ENCODE measurements at places on chromosomes 3 and 15.

GRCh38 chr15:51600114-51600513, 22.5 kb downstream of the DMXL2 start:
- no peak for DNase-seq

GRCh38 chr3:187836823-187837770, 91.8 kb upstream of the BCL6 start:
- DNase-seq = no peak

DNA sequence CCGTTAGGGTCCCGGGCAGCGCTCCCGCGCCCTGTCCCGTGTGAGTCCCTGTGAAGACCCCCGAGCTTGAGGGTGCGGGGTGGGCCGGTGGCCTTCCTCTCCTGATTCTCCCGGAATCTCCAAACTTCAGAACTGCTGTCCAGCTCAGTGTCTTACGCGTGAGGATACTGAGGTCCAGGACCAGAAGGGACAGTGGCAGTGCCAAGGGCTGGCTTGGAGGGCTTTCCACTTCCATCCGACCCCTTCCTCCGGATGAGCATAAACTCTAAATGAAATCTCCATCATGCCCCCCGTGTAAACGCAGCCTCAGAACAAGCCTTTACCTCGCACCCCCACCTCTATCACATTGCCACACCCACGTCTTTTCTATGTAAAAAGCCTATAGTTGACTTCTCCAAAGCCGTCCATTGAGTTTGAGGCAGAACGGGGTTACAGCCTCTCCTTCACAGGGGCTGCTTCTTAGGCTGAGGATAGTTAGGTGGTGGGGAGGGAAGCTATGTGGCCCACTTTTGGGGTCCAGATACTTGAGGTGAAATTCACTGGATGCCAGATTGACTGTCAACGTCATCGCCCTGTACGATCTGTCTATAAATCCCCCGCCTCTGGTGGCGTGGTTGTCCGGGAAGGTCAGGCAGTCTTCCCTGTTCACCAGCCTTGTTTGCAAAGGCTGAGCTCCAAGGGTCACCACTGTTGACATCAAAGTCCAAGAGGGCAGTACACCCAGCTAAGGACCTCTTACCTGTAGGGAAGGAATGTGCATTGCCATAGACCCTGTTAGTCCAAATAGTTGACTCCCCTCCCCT, 1.1 kb downstream of the EDEM1 start:
- peak; percentile 32 for DNase-seq

GRCh38 chr3:42037318-42037945, 53.7 kb upstream of the TRAK1 start:
- no peak for DNase-seq

- no peak for DNase-seq
Observed at GRCh38 chr3:55484191-55484689, 2.9 kb downstream of the WNT5A start.

- no peak for DNase-seq
Observed at GRCh38 chr3:129001101-129001805, at the start of gene EFCC1. TSS of gene EFCC1 (plus strand) at chr3:129001304. CDS start at chr3:129001629, 325 bp downstream.

DNA sequence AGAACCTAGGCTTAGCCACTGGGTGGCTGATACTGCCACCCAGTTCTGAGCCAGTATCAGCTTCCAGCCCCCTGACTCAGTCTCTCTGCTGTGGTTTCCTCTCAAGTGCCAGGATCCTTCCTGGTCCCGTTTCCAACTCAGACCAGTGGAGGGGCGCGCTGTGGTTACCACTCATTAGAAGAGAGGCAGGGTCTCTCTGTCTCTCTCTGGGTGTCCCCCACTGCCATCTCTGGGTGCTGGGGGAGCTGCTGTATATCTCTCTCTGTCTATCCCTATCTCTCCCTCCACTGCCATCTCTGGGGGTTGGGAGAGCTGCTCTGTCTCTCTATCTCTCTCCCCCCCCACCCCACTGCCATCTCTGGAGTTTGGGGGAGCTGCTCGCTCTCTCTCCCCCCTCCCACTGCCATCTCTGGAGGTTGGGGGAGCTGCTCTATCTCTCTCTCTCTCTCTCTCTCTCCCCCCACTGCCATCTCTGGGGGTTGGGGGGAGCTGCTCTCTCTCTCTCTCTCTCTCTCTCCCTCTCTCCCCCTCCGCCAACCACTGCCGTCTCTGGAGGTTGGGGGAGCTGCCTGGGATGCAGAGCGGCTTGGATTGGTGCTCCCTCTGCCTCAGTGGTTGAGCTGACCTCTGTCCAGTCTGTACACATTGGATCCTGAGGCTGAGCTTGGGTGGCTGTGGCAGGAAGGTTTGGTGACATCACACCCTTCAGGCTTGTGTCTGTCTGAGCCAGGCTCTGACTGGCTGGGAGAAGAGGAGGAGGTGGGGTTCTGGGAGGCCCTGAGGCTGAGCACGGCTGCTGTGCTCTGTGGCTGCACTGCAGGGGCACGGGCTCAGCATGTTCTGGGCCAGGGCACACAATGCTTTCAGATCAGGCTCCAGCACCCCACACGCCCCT, 98.9 kb downstream of the APBA2 start:
- no peak for DNase-seq

GRCh38 chr3:42110631-42111030, 19.5 kb downstream of the TRAK1 start:
- no peak for DNase-seq
